ENCODE measurements at places on chromosomes 12 and 14.

- no peak for DNase-seq
Observed at GRCh38 chr12:67457778-67458665, 188.9 kb downstream of the CAND1 start.

DNA sequence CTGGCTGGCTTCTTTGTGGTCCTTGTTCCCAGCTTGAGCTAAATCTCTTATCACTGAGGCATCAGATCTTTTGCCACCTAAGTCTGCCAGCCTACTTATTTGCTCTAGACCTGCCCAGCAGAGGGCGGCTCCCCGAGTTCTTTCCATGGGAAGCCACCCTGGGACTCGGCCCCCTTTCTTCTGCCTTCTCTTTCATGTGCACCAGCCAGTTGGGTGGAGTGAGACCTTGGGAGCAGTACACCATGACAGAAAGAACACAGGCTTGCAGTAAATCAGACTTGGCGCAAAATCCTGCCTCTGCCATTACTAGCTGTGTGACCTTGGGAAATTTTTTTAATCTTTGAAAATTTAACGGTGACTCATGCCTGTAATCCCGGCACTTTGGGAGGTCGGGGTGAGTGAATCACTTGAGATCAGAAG lies 7.4 kb downstream of the SMAGP start:
- DNase-seq, result peak; percentile 23

GRCh38 chr14:49206828-49207227 lies 379.4 kb downstream of the RPS29 start:
- DNase-seq, result no peak

DNA sequence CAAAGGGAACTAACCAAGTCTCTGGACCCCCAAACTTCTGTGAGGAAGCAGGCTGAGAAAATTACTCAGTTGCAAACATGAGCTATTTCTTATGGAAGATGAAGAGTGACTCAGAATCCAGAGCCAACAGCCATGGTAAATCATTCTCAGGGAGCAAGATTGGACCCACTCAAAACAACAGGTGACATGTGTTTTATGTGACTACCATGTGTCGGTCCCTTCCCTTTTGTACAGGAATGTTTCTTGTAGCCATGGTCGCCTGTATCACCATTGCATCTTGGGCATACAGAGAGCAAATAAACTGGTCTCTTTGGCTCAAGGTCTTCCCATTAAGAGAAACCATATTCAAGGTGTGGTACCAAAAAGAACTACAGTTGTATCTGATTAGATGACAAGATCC lies 75.4 kb upstream of the COCH start:
- no peak for DNase-seq

DNA sequence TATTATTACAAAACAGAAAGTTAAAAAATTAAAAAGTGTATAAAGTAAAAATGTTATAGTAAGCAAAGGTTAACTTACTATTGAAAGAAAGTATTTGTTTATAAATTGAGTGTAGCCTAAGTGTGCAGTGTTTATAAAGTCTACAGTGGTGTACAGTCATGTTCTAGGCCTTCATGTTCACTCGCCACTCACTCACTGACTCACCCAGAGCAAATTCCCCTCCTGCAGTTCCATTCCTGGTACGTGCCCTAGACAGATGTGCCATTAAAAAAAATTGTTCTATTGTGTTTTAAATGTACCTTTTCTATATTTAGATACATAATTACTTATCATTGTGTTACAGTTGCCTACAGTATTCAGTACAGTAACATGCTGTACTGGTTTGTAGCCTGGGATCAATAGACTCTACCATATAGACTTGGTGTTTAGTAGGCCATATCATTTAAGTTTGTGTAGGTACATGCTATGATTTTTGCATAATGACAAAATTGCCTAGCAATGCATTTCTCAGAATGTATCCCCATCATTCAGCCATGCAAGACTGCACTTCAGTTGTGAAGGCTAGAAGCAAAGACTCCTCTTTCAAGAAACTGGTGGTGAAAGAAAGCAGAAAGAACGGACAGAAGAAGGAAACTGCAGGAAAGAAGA lies 100.6 kb downstream of the DACT1 start:
- DNase-seq, result no peak

GRCh38 chr12:118840399-118840798 lies 140.9 kb upstream of the SRRM4 start:
- DNase-seq, result no peak

DNA sequence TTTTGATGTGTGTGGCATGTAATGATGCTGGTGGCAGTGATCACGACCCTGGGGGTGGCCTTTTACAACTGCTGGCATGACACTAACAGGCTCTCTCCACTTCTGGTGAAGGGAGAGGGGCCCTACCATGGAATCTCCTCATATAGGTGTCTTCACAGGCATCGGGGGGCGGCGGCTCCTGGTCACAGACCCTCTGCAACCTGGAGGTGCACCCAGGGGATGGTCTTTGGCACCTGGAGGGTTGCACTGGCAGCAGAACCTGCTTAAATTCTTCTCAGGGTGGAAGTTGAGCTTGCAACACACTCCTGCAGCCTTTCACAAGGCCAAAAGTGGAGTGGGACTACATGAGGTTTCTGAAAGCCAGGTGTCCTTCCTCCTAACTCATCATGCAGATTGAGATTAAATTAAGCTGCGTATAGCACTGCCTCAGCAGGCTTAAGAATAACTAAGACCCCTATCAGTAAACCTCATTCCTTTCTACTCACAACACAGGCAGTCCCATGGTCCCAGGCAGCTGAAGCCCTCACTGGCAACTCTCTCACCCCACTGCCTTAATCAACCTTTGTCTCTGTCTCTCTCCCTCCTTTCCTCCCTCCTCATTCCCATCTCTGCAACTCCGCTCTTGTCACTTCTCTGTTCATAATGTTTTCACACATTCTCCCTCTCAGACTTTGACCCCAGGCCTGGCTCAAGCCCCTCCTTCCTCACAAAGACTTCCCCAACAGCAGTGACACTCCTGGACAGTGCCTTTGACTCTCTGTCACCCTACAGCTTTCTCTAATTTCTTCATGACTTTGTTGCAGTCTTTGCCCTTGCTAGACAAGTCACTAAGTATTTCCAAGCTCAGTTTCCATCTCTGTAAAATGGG lies 18.9 kb downstream of the NID2 start:
- DNase-seq, result no peak

GRCh38 chr14:25351269-25351668 lies 301.3 kb upstream of the STXBP6 start:
- DNase-seq, result no peak

- no peak for DNase-seq
Observed at GRCh38 chr14:91919814-91920213, 27.7 kb downstream of the FBLN5 start.

- DNase-seq, result no peak
Observed at GRCh38 chr14:47626151-47627035, 49.0 kb downstream of the MDGA2 start.

DNA sequence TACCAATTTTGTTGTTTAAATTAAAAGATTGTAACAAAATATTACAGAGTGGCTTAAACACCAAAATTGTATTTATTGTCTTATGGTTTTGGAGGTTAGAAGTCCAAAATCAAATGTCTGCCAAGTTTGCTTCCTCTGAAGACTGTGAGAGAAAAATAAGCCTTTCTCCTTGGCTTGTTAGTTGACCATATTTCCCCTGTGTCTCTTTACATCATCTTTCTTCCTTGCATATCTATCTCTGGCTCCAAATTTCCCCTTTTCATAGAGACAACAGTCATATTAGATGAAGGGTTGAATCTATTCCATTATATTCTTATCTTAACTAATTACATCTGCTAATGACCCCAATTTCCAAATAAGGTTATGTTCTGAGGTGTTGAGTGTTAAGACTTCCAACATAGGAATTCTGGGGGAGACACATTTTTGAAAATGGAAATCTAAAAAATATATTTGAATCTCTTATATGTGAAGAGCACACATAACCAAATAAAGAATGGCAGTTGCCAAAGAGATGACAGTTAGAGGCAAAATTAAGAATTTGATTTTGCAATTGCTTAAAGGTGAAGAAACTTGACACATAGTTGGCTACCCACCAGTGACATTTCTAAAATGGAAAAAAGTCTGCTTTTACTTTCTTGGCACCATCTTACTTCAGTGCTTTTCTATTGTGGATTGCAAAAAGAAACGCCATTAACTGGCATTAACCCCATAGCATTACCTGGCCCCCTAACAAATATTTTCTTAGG lies 407.2 kb downstream of the FSCB start:
- DNase-seq, result no peak

All from hematopoietic multipotent progenitor cell treated with erythropoietin and hydrocortisone succinate and interleukin-3 and kit ligand, for 15 days (in vitro differentiated cells).